ENCODE measurements at places on chromosomes 11 and 22.

DNA sequence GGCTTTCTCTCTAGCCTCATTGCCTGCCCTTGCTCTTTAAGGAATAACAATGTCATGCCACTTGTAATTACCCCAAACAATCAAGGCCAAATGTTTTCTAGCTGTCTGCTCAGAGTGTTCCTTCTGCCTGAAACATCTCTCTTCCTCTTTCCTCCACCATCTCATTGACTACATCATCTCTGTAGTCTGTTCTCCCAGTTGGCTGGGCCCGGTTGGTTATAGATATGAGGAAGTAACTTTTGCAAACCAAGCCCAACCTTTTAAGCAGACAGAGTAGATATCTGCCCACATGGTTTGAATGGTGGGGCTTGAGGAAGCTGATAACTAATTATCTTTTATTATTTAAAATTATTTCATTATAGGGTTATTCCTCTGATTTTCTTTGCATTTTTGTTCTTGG, 104.5 kb downstream of the NTM start:
- DNase-seq: no peak

DNA sequence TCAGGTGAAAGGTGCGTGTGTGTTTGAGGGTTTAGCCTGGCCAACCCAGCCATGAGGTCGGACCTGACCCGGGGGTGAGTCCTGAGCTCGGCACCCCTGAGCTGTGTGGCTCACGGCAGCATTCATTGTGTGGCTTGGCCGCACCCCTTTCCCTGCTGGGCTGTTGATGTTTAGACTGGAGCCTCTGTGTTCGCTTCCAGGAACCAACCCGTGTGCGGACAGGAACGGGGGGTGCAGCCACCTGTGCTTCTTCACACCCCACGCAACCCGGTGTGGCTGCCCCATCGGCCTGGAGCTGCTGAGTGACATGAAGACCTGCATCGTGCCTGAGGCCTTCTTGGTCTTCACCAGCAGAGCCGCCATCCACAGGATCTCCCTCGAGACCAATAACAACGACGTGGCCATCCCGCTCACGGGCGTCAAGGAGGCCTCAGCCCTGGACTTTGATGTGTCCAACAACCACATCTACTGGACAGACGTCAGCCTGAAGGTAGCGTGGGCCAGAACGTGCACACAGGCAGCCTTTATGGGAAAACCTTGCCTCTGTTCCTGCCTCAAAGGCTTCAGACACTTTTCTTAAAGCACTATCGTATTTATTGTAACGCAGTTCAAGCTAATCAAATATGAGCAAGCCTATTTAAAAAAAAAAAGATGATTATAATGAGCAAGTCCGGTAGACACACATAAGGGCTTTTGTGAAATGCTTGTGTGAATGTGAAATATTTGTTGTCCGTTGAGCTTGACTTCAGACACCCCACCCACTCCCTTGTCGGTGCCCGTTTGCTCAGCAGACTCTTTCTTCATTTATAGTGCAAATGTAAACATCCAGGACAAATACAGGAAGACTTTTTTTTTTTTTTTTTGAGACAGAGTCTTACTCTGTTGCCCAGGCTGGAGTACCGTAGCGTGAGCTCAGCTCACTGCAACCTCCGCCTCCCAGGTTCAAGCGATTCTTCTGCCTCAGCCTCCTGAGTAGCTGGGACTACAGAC, 53.9 kb upstream of the PPP6R3 start:
- no peak for DNase-seq

- no peak for DNase-seq
Measured at GRCh38 chr22:40853333-40853732, 3.1 kb downstream of the ST13 start.

GRCh38 chr11:10937385-10937771, 79.5 kb upstream of the ZBED5 start:
- DNase-seq: no peak

GRCh38 chr11:47268448-47269001, 1.4 kb upstream of the MADD start:
- DNase-seq: no peak

GRCh38 chr11:56776809-56777208, 28.3 kb upstream of the OR9G4 start:
- no peak for DNase-seq

DNA sequence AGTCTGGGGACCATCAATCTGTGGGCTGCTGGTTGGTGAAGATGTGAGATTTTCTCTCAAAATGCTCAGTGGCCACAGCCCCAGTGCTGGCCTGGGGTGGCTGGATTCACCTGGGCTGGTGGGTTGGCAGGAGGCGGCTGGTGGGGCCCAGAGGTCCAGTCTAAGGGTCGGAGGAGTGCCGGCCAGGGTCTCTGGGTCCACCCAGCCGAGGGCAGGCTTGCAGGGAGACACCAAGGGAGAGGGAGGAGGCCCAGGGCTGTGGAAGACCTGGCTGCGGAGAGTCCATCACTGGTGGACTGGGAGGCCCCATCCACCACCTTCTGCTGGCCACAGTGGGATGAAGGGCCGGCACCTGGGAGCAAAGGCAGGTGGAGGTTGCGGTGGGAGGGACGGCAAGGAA, 582 bp upstream of the SHANK3 start:
- DNase-seq: no peak

- no peak for DNase-seq
Measured at GRCh38 chr11:68117853-68118470, 3.2 kb downstream of the CHKA start.

DNA sequence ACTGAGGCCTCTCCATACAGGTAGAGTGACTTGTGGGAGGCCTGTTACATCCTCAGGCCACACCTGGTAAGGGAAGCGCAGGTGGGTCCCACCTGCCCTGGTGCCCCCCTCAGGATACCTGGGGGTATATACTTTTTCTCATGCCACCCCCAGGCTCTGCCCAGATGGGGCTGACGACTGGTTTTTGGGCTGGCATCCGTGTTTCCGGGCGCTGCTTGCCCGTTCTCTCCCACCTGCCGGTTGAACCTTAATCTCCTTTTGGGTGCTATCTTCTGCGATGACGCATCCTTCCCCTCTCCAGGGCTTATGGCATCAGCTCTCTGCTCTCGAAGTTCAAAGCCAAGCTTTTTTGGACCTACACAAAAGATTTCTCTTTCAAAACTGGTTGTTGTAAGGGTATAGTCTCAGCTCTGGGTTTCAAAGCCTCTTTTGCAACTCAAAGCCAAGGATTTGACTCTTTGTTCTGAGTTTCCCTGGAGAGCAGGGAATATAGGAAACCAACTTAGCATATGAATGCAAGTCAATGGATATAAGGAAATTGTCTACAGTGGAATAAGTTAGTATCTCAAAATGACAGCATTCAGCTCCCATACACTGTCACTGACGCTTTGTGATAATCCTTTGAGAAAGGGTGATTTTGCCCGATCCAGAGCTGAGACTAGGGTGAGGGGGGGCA, 8.6 kb upstream of the LRRC10B start:
- no peak for DNase-seq

- no peak for DNase-seq
Measured at GRCh38 chr11:1382429-1382828, 7.3 kb upstream of the BRSK2 start.

DNA sequence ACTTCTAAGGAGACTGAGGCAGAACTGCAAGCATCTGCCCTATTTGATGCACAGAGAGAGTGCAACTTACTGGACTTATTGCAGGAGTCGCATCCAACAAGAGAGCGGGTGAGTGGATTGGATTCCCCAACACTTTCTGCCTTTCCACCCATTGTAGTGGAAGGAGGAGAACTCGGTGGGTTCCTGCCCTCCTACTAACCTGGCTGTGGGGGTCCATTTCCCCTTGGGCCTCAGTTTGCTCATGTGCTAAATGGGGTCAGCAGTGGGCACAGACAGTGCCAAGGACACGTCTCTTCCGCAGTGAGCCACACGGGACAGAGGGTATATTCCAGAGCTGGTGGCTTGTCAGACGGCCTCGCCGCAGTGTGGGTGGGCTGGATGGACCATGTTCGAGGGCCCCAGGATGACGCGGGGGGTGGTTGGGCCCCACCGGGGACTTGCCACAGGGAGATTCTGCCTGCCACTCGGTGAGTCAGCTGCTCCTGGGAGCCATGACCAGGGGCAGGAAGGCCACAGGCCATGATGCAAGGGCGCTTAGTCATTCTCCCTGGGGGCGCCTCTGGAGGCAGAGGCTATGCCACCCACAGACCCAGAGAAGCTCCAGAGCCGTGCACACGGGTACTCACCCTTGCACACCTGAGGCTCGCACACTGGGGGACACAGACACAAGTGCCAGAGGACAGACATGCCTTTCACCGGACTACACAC, 8.2 kb downstream of the ALX4 start:
- no peak for DNase-seq

DNA sequence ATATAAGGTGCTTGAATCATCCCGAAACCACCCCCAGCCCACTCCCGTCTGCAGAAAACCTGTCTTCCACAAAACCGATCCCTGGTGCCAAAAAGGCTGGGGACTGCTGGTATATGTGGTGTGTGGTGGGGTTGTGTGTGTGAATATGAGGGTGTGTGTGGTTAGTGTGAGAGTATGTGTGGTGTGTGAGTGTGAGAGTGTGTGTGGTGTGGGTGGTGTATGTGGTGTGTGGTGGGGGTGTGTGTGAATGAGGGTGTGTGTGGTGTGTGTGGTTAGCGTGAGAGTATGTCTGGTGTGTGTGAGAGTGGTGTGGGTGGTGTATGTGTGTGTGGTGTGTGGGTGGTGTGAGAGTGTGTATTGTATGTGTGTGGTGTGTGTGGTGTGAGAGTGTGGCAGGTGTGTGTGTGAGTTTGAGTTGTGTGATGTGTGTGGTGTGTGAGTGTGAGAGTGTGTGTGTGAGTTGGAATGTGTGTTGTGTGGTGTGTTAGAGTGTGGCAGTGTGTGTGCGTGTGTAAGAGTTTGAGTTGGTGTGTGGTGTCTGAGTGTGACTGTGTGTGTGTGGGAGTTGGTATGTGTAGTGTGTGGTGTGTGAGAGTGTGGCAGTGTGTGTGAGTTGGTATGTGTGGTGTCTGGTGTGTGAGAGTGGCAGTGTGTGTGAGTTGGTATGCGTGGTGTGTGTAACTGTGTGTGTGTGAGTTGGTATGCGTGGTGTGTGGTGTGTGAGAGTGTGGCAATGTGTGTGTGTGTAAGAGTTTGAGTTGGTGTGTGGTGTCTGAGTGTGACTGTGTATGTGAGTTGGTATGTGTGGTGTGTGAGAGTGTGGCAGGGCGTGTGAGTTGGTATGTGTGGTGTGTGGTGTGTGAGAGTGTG, 6.5 kb downstream of the UPK3A start:
- peak; percentile 34 for DNase-seq

DNA sequence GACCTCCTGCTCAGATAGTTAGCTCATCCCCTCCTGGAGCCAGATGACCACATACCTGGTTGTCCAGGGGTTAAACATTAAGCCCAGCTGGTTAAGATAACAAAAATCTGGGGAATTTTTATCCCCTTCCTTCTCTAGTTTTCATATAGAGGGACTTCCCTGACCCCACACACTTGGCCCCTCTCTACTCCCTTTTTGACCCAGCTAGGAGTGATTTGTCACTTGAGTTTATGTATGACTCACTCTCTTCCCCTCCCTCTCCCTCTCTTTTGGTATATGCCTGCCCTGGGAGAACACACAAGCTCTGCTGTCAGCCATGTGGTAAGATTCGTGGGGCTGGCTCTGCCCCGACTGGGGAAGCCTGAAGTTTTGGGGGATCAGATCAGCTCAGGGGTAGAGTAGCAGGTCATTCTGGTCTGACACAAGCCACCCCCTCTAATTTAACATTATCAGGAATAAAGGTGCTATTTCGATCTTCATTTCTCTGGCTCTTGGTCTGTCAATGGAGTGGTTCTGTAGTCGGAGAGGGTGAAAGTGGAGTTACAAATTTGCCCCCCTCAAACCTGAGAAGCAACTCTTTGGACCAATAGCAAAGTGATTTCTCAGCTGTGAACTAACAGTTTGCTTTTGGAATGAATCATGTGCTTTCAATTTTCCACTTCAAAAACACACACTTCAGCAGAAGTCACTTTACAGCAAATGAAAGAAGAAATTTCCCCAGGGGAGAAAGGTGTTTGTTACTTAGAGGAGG, 415.3 kb upstream of the CADM1 start:
- no peak for DNase-seq

DNA sequence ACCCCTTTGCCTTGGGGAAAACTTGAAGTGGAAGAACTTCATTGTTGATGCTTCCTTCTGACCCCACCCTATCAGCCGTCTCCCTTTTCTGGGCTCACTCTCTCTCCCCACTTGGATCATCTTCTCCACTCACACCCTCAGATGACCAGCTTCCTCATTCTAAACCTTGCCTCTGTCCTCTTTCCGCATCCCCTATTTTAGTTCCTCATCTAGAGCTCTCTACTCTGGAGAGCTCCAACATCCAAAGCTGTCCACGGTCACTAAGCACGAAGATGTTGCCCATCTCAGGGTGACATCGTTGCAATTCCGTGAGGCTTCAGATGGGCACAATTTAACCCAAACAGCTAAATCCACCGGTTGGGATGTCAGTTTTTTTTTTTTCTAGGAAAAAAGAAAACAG, 31.6 kb upstream of the ME3 start:
- no peak for DNase-seq

DNA sequence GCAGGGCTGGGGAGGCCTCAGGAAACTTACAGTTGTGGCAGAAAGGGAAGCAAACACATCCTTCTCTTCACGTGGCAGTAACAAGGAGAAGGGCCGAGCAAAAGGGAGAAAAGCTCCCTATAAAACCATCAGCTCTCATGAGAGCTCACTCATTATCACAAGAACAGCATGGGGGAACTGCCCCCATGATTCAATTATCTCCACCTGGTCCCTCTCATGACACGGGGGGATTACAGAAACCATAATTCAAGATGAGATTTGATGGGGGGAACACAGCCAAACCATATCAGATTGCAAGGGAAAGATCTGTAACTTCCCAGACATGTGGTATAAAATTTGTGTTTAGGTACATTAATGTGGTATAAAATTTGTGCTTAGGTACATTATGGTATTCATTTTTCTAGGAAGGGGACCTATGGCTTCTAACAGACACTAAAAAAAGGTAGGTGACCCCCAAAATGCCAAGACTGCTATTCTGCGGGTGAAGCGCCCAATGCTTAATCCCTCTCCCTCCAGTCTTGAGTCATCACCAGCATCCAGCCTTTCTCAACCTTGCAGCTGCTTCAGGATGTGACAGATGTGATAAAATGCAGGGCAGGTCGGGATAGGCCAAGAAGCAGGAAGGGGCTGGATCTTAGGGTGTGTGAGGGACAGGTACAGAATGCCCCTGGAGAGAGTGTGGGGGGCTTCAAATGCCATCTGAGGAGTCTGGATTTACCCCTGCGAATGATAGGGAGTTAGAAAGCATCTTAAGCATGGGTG, 57.7 kb upstream of the AMPD3 start:
- no peak for DNase-seq

DNA sequence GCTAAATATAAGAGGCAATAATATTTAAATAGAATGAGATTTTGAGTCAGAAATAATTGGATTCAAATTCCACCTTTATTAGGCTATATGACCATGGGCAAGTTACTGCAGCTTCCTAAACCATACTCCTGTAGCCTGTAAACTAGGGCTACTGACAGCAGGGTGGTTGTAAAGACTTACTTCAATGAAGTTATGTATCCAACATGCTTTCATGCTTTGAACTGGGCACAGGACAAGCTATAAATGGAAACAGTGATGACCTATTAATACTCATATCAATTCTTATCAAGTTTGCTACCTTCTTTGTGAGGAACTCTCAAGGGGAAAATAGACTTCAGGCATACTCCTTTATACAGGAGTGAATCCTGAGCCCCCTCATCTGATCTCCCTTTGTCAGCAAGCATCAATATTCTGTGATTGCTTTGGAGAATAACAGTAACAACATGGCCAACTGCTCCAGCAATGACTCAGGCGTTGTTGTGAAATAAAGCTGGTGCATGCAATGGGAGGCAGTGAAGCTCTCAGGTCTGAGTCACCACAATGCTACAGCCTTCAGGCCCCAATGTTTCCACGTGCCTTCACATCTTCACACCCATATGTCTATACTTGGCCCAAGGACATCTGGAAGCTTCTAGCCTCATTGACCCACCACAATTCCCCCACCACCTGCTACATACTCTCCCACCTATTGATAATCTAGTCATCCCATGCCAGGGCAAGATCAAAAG, 102.5 kb downstream of the KCNA4 start:
- DNase-seq: no peak

Measured in CD4-positive, alpha-beta T cell treated with Interleukin-12 subunit alpha and Interleukin-12 subunit beta, for 1 hour (primary cell).